ENCODE measurements at places on chromosomes 11 and 22.

DNA sequence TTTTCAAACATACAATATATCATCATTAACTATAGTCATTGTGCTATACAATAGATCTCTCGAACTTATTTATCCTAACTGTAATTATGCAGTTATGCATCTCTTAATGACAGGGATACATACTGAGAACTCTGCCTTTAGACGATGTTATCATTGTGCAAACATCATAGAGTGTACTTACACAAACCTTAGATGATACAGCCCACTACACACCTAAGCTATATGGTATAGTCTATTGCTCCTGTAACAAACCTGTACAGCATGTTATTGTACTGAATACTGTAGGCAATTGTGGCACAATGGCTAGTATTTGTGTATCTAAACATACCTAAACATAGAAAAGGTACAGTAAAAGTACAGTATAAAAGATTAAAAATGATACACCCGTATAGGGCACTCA is 27.4 kb upstream of the NRGN start:
- no peak for DNase-seq

DNA sequence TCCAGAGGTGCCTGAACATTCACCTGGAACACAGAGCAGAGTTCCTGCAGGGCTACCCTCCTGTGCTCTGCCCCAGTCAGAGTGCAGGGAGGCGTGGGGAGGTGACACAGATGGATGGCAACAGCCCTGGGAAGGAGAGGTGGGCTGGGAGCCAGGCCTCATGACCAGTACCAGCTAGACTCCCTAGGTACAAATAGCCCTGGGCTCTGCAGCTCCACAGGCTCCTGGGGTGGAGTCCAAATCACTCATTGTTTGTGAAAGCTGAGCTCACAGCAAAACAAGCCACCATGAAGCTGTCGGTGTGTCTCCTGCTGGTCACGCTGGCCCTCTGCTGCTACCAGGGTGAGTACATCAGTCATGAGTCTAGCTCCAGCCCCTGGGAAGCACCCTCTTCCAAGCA is at the start of gene SCGB1D2:
SCGB1D2 (plus strand) TSS at position 219 of the 400 bp plus-strand sequence; CDS start at position 288, 69 bp downstream.
- DNase-seq = no peak

DNA sequence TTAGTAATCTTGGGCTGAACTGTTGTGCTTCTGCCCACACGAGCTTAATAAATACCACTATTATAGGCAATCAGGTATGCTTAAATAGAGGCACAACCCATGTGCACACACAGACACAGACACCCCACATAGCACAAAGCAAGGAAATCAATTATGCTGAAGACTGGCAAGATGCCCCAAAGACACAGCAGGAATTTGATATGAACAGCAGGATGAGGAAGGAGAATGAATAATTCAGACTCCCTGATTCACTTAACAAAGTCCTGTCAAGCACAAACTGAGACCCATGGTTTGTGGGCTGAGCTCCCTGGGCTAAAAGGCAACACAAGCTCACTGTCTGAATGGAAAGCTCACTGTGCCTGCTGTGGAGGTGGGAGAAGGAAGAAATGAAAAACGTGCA is 42.5 kb downstream of the RBFOX2 start:
- DNase-seq = no peak

DNA sequence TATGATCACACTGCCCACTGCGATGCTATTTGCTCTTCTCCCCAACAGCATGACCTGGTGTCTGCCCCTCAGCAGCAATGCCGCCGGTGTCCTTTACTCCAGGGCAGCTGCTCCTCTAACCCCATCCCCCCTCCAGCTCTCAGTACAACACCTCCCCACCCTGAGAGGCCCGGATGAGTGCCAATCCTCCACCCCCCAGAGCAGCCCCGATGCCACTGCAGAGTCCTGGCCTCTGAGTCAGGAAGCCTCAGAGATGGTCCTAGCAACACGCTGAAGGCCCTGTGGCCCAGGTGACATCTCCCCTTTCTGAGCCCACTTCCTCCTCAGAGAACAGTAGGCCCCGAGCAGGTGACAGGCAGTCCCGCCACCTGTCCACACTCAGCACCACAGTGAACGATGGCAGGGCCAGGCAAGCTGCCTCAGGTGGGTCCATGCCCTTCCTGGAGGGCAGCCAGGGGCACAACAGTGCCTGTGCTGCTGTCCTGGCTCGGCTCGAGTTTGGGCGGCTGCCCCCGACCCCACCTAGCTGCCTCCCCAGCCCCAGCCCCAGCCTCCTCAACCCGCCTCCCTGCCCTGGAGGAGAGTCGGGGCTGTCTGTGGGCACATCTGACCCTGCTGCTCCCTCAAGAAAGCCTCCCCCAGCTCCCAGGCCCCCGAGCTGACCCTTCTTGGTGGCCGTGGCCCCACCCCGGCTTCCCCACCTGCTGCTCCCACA is 3.9 kb upstream of the NDUFS8 start:
- DNase-seq = no peak
